AML-193 (cell line): ENCODE measurements at places on chromosomes 11 and 22.

DNA sequence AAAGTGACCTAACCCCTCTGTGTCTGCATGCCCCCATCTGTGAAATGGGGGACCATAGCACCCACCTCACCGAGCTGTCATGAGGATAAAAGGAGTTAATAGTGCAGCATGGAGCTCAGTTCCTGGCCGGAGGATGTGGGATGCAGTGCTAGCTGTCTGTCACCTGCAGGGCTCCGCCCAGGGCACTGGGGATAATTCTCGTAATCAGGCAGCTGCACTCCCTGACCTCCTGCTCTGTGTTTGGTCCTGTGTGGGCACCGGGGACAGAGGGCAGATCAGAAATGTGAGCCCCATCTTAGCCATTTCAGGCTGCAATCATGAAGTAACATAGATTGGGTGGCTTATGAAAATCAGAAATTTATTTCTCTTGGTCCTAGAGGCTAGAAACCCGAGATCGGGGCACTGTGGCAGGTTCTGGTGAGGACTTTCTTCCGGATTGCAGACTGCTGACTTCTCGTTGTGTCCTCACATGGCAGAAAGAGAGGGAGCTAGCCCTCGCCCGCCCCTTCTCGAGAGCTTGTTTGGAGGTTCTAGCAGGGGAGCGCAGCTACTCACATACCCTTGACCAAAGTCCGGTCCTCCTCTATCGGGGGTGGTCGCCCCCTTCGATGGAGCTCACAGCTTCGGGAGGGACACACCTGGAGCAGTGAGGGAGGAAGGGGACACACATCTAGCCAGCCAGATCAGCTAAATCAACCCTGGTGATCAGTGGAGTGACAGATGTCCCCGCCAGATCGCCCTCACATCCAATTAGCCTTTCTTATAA, 3.2 kb downstream of the KCTD17 start:
- no peak for DNase-seq

DNA sequence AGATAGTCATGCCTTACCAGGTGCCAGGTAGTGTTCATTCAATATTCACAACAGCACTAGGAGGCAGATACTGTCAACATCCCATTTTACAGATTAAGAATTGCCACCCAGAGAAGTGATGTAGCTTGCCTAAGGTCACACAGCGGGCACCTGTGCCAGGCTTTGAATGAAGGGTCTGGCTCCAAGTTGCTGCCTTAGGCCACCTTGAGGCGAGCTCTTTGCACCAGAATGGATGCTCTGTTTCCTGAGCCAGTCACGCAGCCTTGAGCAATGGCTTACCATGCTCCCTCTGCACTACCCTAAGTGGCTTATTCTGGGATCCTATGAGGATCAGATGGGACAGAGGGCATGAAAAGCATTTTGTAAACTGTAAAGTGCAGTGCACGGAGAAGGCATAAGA, 25.1 kb upstream of the TIMP3 start:
- no peak for DNase-seq

DNA sequence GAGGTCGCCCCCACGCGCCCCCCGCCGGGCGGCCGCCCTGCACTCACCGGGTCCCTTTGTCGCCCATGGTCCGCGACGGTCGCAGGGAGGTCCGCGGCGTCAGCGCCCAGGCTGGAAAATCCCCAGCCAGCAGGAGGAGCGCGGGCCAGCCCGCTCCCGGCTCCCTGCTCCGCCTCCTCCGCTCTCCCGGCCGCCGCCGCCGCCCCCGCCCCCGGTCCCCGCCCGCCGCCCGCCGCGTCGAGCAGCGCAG, at the start of gene ARRB1:
ARRB1 (minus strand) TSS at position 121 of the 250 bp plus-strand sequence; CDS start at position 67, 54 bp downstream.
- no peak for DNase-seq

DNA sequence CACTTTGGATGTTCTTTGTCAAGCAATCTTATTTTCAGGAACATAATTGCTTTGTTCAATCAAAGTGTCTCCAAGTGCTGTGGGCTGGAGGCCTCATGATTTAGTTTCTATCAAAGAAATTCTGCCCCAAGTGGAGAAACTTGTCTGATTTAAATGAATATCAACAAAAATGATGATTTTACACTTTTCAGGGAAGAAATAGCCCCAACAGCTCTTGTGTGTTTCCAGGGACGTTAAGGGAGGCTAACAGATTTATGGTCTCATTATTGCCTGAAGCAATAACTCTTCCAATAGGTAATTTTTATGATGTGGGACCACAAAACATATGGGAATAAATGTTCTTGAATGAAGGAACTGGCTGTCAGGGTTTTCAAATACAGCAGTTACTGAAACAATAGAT, 699.1 kb downstream of the FAM181B start:
- DNase-seq: no peak

DNA sequence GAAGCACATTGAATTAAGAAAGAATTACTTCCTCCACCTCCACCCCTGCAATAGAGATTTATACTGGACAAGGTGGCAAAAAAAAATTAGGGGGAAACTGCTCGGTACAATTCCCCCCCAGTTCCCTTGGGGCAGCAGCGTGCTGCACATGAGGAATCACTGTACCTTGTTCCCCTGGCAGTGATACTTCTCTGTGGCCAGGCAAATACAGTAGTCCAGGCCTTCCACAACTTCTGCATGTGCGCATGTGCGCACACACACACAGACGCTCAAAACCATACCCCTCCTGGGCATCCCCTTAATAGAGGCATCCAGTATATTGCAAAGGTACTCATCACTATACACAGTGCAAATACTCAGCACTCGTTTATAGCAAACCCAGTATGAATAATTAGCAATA, 68.9 kb downstream of the ARFGAP2 start:
- no peak for DNase-seq

DNA sequence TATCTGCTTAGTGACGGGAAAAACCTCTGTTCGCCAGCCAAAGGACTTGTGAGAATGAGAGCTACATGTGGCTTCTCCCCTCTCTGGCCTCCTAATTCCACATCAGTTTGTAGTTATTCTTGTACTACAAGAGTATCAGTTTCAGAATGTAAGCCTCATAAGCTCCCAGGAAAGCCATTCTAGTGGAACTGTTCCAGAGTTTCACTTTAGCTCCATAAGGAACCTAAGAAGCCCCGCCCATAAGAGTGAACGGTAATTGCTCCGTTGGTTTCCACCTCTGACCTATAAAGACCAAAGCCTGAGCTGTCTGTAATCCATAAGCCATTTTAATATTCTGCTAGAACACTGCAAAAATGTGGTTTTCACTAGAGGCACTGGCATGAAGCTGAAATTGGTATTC, 53.0 kb downstream of the SIK3 start:
- no peak for DNase-seq

DNA sequence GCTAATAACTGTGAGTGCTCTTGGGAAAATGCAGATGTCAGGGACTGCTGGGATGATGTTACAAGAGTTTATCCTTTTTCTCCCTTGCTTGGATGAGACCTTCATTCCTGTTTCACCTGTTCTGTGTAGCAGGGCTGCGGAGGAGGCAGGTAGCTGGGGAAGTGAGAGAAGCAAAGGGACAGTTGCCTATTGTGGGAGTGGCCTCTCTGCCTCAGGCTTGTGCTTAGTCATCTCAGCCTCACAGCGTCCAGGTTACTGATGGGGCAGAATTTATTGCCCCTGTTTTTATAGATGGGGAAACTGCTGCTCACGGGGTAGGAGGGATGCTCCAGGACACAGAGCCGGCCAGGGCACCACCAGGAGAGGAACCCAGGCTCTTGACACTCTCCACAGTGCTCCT, 1.7 kb downstream of the STX3 start:
- DNase-seq: peak; percentile 13

DNA sequence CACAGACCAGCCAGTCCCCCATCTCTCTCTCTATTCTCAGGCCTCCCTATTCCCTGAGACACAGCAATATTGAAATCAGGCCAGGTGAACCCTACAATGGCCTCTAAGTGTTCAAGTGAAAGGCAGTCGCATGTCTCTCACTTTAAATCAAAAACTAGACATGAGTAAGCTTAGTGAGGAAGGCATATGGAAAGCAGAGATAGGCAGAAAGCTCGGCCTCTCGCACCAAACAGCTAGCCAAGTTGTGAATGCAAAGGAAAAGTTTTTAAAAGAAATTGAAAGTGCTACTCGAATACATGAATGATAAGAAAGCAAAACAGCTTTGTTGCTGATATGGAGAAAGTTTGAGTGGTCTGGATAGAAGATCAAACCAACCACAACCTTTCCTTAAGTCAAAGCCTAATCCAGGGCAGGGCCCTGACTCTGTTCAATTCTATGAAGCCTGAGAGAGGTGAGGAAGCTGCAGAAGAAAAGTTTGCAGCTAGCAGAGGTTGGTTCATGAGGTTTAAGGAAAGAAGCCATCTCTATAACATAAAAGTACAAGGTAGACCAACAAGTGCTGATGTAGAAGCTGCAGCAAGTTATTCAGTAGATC, 19.8 kb upstream of the MPZL2 start:
- DNase-seq: no peak

DNA sequence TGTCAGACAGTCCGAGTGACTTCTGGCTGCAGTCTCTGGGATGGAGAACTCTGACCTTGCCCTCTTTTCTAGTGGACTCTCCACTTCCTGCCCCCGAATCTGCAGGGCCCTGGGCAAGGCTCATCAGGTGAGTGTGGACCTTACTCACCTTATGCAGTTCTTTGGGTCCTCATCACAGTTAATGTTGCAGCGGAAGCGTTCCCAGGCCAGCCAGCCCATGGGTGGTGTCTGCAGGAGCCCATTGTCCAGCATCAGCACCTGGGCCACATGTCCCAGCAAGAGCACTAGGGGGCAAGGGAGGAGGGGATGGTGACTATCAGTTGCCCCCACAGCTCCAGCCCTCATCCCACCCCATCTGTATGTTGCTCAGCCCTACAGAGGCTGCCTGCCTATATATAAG, 2.3 kb downstream of the NAGA start:
- no peak for DNase-seq

DNA sequence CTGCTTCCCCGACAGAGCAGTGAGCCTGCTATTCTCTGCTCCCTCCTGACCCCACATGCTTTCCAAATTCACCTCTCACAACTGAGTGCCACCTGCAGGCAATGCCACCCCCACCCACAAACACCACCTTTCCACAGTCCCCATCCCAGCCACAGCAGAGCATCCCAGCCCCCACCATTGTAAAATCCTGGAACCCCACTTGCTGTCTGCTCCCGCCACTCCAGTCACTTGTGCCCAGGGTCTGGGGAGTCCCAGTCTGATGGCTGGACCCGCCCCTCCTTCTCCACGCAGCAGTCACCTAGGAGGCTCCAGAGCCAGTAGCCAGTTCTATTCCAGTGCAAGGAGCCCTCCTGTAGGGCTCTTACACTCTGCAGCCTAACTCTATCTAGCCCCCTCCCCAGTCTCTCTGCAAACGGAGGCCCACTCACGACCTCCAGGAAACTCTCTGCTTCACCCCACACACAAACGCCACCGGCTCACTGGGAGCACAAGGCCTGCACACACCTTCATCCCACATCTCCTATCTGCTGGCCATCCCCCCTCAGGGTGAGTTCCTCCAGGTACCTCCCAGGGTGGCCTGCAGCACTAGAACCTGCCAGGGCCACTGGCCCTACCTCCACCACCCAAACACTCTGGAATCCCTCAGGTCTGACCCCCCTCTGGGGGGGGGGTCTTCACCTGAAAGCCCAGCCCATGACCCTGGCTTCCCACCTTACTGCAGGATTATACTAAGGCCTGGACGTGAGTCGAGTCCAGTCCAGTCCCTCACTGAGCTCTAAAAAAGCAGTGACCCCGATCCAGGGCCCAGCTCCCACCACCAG, 1.4 kb downstream of the GNB1L start:
- no peak for DNase-seq

DNA sequence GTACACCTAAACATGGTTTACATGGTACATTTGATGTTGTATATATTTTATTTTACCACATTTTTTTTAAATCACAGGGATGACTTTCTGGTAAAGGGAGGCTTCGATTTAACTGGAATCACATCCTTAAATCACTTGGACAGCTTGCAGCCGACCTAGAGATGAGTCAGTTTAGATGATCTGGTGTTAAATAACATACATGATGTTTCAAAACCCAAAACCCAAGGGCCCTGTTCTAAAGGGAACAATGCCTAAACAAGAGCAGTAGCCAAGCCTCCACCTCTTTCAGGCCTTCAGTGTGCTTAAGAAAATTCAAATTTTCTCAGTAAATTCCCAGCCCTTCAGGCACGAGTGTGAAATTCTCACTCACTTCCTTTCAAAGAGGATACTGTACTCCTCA, 108.8 kb downstream of the WT1 start:
- no peak for DNase-seq

GRCh38 chr11:109795234-109795633, 298.0 kb upstream of the ZC3H12C start:
- DNase-seq: no peak

GRCh38 chr22:28438183-28438768, 241.4 kb downstream of the TTC28 start:
- no peak for DNase-seq

GRCh38 chr11:61793829-61794204, 1.1 kb downstream of the FEN1 start:
- DNase-seq: no peak

DNA sequence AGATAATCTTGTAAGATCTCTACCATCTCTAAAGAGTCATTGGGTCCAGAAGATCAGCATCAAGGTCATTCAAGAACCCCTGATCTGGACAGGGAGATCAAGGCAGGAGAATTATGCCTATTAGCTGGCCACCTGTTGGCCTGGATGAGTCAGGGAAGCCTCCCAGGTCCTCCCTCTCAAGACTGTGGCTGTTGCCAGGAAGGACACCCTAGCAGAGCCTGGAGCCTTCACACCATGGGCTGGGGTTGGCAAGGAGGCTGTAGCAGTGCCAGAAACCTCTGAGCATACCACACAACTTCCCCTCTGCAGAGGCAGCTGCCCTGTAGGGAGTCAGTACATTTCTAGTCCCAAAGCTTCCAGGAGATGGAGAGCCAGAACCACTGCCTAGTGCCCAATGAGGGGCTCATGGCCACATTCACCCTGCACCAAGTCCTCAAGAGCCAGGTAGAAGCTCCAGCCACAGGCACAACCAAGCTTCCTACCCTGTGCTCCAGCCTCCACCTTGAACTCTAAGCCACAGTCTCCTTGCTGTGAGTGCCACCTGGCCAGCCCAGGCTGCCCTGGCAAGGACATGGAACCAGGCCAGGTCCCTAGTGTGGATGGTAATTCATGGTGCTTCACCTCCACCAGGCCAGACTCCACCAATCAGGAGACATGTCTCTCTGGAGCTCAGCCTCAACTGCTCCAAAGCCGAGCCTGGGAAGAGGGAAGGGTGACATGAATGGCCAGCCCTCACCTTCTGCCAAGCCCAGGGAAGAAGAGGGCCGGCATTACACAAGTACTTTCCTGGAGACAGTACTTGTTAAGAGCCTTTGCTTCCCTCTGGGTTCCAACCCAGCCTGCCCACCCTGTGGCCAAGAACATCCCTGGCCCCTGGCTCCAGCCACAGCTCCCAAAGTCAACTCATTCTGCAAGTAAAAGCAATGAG, 124.3 kb downstream of the BUD13 start:
- DNase-seq: no peak

- DNase-seq: no peak
Observed at GRCh38 chr22:34845391-34845790, 220.6 kb upstream of the ISX start.

DNA sequence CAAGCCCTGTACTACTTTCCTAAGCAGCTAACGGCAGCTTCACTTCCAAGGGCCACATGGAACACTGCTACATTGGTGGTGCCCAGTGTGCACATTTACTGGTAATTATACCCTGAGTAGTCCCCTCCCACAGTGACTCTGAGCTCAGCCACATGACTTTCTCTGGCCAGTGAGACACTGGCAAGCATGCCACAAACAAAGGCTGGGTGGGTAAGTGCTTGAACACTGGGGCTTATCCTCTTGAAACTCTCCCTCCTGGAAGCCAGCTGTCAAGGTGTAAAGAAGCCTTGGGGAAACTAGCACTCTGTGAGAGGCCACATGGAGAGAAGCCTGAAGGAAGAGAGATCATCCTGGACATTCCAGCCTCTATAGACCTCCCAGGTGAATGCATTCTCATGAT, 54.4 kb upstream of the DRD2 start:
- DNase-seq: no peak
